ENCODE measurements at places on chromosomes 12 and 14. TPM values are rescaled to one million over a fixed set of nuclear protein-coding genes. Genes with fewer than 3 reads are reported as not detected.

Gene KRT78
- not detected for total RNA-seq

- DNase-seq, result no peak
Measured at GRCh38 chr14:35829449-35829848, 3.3 kb downstream of the BRMS1L start.

Gene NGB
- total RNA-seq, result 3.5 TPM

Gene CLBA1
- total RNA-seq, result 3.8 TPM

Gene SERPINA10
- not detected for total RNA-seq

Gene EPS8
- 108 TPM for total RNA-seq

GRCh38 chr14:104087981-104088850, 2.7 kb downstream of the ASPG start:
- no peak for DNase-seq

Gene TAS2R42
- total RNA-seq, result not detected

- DNase-seq, result no peak
Measured at GRCh38 chr12:50282721-50283228, 545 bp downstream of the LIMA1 start.

- DNase-seq, result no peak
Measured at GRCh38 chr12:75874441-75874840, 157.1 kb downstream of the PHLDA1 start.

Gene COQ10A
- 18.6 TPM for total RNA-seq

DNA sequence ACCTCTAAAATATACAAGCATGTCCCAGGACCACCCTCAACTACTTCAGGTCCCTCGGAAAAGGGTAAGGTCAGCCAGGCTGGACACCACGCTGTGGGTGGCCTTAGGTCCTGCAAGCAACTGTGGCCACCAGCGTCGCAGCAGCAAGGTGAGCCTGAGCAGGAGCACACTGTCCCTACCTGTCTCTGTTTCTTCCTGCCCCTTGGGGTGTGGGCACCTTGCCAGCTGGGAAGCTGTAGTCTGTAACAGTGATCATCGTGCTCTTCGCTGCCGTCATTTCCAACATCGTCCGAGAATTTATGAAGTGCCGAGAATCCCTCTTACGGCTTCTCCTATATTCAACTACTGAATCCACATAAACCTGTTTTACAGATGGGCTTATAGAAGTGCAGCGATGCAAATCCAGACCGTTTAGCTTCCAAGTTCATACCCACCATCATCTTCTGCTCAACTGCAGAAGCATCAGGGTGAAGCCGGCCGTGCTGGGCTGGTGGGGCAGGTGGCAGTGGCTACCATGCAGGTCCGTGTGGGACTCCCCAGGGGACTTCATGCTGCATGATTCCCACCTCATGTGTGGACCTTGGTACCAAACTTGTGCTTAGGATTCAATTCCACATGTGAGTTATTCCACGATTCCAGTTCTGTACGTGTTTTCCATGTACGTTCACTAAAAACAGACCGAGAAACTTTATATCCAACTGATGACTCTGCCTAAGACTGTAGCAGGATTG, 361.3 kb upstream of the SFSWAP start:
- DNase-seq, result no peak

Gene CIDEB
- 7.8 TPM for total RNA-seq

DNA sequence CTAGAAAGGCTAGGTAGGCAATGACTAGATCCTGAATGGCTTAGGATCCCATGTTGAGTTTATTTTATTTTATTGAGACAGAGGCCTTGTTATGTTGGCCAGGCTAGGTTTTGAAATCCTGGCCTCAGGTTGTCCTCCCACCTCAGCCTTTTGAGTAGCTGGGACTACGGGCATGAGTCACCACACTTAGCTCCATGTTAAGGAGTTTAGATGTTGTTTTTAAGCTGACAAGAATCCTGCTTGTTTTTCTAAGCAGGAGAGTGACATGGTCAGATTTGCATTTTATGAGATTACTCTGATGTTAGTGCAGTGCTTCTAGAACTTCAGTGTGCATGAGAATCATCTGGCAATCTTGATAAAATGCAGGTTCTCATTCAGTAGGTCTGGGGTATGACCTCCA, 14.5 kb downstream of the CCDC198 start:
- DNase-seq, result no peak

DNA sequence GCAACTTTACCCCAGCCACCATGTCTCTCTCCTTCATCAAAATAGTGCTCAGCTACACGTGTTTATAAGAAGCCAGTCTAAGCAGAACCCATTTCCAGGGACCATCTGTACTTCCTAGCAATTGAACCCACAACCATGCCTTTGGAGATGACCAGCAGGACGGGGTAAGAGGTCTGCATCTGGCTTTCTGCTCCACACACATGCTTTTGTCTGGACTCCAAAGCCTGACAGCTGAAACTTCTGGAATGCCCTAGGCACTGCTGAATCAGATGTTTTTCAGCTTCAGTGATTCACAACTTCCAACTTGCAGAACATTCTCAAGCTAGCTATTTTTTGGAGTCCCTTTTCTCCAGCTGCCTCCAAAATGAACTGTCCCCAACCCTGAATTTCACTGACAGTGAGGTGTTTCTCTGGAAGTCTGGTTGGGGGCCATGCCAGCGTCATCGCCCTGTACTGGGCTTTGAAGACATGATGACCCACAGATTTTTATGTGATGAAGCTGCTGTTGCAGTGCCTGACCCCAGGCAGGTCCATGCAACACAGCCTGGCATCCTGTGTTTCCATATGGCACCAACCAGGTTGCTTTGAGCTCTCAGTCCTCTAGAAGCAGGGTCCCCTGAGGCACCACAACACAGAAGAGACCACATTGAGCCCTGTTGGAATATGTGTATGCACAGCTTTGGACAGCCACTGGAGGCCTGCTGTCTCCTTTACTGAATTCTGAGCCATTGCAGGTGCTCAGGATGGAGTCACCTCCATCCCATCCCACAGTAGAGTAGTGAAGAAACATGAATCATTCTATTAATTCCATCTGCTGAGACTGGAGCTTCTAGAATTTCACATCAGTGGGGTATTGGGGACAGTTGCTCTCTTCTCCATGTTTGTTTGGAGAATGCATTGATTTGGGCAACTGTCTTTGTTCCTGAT, 80.2 kb downstream of the NUAK1 start:
- no peak for DNase-seq

- DNase-seq, result no peak
Measured at GRCh38 chr14:71705460-71705859, 226.8 kb upstream of the RGS6 start.

GRCh38 chr14:96713426-96713825, 83.8 kb upstream of the VRK1 start:
- DNase-seq, result peak; percentile 14

Gene BCL2L14
- not detected for total RNA-seq

GRCh38 chr12:56630180-56630632, at the start of gene BAZ2A:
Gene BAZ2A (minus strand): TSS chr12:56630326. CDS start chr12:56617530, 12,796 bp downstream.
- DNase-seq, result peak; percentile 93

DNA sequence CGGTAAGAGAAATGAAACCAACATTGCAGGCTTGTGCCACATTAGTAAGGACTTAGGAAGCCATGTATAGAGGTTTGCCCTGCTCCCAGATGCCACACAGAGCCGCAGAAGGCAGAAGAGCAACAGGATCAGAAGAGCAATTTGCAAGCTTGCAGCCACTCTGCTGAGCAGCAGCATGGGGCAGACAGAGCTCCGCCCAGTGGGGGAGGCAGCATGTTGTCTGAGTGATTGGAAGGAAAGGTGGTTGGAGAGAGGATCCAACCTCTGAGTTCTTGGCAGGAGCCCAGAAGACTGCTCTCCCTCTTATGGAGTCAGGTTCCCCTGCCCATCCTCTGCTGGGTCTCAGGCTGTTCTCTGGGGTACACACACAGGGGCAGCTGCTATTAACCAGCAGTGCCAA, 2.3 kb upstream of the KRT6A start:
- DNase-seq, result no peak

DNA sequence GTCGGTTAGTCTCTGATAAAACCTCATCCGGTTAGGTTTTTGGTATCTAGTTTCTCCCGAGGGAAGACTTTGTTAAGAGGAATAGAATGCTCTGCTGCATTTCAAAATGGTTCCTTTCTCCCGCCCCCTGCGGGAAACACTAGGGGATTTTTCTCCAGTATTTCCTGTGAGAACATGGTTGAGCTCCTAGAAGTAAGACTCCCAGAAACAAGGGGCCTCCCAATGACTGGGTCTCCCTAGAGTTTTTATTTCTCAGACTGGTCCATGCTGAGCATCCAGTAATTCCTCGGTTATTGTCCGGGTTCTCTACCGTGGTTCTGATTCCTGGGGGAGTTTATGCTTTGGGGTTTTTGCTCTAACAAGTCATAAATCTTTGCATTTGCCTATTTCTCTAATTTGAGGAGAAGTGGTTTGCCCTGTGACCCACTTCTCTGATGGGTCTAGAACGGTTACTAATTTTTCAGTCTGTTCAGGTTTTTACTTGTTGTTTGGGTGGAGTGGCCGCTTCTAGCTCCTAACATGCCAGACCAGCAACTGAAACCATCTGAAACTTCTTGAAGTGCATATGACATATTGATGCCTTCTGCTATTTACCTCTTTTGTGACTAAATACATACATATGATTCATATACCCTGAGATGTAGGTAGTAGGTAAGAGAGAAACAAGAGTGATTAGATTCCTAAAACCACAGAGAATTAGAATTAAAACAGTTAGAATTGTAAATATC, 25.1 kb downstream of the TESPA1 start:
- no peak for DNase-seq

- no peak for DNase-seq
Measured at GRCh38 chr14:70803321-70804310, 5.7 kb downstream of the MAP3K9 start.

- peak; percentile 74 for DNase-seq
Measured at GRCh38 chr14:68088451-68088854, 268.9 kb downstream of the RAD51B start.

- DNase-seq, result no peak
Measured at GRCh38 chr14:68501171-68501570, 291.7 kb downstream of the ZFP36L1 start.

- DNase-seq, result no peak
Measured at GRCh38 chr14:73025544-73025943, 1.4 kb downstream of the ZFYVE1 start.

DNA sequence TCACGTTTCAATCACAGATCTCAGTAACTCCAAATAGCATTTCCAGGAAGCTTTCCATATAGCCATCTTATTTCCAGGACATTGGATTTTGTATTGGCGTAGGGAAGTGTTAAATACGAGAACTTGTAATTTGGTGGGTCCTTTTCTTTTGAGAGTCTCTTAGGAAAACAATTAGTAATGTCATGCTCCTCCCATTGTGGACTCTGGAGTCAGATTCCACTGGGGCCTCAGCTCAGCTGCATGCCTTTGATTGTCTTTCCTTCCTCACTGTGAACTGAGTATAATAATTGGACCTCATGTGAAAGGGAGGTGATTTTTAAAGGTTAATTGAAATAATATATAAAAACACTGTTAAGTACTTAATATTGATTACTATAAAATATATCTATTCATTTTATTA, 462.6 kb downstream of the NPAS3 start:
- DNase-seq, result no peak

DNA sequence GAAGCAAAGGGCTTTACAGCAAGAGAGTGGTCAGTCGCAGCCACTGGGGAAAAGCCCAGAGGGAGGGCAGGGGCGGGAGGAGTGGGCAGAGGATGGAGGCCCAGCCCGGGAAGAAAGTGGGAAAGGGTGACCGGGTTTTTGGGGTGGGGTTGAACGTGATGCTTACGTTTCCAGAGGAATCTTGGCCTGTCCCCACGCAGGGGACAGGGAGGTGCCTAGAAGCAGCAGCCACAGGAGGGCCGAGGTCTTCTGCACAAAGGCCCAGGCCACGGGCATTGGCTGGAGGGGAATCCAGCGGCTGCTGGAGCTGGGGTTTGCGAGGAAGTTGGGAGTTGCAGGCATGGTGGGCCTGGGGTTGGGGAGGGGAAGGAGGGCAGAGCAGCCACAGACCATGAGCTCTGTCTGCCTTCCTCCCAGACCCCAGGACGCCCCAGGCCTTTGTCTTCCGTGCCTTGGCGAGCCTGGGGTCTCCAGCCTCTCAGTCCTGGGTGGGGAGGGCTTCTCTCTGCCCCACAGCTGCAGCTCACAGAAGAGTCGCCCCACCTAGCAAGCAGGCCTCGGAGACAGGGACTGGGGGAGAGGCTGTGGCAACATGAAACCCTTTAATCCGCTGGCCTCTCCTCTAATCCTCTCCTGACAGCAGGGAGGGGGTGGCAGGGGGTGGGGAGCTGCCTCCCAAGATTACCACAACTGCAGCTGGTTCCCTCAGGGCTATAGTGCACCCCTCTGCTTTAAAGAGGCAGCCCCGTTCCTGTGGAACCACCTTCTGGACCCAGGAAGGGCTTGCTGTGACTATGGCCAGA, at the start of gene CACNA2D4:
Gene CACNA2D4 (minus strand): TSS at position 572 of the 803 bp plus-strand sequence. CDS start 179 bp downstream, at position 393.
- DNase-seq, result peak; percentile 60

Gene CCDC177
- not detected for total RNA-seq

GRCh38 chr12:1444142-1444516, 150.3 kb downstream of the FBXL14 start:
- no peak for DNase-seq

GRCh38 chr12:40378691-40379090, 153.9 kb downstream of the LRRK2 start:
- no peak for DNase-seq

DNA sequence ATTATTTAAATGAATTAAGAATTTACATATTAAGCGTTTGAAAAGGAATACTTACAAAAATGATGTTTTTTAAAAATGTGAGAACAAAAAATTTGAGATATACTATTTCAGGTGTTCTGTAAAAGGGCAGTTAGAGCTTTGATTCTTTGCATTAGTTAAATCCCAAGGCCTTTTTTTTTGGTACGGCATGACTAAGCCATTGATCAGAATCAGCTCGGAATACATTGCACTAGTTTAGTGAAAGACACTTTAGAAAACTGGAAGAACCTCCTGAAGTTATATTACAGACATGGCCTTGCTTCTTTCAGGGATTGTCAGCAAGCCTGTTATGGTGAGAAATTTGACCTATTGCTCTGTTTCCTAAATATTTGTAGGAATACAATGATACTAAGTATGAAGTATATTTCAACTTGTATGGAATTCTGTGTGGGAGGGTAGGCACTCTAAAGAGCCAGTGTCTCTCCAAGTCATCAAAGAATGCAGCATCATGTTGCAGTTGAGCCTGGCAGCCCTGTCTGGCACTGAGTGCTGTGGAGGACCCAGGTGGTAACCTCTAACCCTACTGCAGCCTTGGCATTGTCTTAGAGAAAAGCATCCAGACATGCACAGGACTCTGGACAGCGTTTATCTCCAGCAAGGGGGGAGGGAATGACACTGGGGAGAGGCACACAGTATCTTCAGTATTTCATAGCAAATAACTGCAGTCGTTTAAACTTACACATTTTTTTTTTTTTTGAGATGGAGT, 1.5 kb downstream of the KLC1 start:
- no peak for DNase-seq

DNA sequence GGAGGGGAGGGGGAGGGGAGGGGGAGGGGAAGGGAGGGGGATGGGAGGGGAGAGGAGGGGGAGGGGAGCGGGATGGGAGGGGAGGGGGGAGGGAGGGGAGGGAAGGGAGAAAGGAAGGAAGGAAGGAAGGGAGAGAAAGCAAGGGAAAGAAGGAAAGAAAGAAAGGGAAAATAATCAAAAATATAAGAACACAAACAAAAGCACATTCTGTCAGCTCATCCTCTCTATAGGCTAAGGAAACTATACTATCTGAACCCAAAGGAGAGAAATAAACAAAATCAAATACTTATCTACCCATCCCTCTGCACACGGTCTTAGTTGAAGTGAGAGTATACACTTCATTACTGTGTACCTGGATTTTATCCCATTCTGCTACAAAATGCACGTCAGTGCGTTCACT, 26.9 kb downstream of the MANSC1 start:
- DNase-seq, result no peak

- peak; percentile 74 for DNase-seq
Measured at GRCh38 chr12:15179672-15180071, 41.5 kb downstream of the RERG start.

Gene KRT6A
- total RNA-seq, result not detected

- no peak for DNase-seq
Measured at GRCh38 chr14:31879661-31880348, 197.3 kb upstream of the ARHGAP5 start.

- no peak for DNase-seq
Measured at GRCh38 chr12:5505116-5505515, 73.2 kb downstream of the NTF3 start.

Data from sigmoid colon (tissue), 7 donors.